ENCODE measurements at places on chromosomes 5 and 9. TPM values are rescaled to one million over a fixed set of nuclear protein-coding genes. Genes with fewer than 3 reads are reported as not detected.

LOX gene
- total RNA-seq: 170 TPM

GGTA1 gene
- total RNA-seq: 9.6 TPM

ANKRD18A gene
- total RNA-seq: 2.8 TPM

MSX2 gene
- 10.9 TPM for total RNA-seq

GABRA6 gene
- not detected for total RNA-seq

CYFIP2 gene
- total RNA-seq: 14.4 TPM

VDAC1 gene
- 116 TPM for total RNA-seq

TCOF1 gene
- 11.9 TPM for total RNA-seq

PIGO gene
- total RNA-seq: 10.0 TPM

MACROH2A1 gene
- total RNA-seq: 127 TPM

CMBL gene
- 16.9 TPM for total RNA-seq

PHF24 gene
- total RNA-seq: 0.49 TPM

AQP7 gene
- 37.0 TPM for total RNA-seq

GPX8 gene
- total RNA-seq: 61.1 TPM

RAB3C gene
- total RNA-seq: 0.20 TPM

UAP1L1 gene
- 5.4 TPM for total RNA-seq

ZNF366 gene
- total RNA-seq: 1.1 TPM
